ENCODE measurements at places on chromosomes 6 and 20.

GRCh38 chr6:157596461-157596860 lies 215.5 kb downstream of the ZDHHC14 start:
- no peak for DNase-seq

DNA sequence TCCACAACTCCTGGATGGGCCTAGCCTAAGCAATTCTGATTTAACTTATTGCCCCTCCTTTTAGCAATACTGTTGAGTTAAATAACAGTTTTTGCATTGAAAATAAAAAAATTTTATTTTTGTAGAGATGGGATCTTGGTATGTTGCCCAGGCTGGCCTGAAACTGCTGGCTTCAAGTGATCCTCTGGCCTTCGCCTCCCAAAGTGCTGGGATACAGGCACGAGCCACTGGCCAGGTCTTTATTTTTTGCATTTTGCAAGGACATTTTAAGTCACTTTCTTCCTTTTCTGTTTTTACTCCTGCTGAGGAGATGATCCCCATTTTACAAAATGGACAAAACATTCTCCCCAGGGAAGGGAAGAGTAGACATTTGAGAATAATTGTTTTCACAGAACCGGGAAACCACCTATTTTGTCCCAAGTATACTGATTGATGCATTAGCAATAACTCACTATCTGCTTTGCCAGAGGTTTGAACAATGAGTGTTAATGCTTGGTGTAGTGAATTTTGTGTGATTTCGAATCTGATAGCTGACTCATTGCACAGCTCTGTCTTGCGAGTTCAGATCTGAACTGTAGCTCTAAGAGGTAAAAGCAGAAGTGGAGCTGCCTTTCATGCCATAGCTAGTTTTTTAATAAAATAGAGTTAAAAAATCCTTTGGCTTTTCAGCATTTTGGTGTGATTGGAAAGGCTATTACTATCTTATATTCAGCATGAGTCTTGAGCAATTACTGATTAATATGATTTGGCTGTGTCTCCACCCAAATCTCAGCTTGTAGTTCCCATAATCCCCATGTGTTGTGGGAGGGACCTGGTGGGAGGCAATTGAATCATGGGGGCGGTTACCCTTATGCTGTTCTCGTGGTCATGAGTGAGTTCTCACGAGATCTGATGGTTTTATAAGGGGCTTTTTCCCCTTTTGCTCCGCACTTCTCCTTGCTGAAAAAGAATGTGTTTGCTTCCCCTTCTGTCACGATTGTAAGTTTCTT lies 20.9 kb downstream of the IGF2R start:
- DNase-seq: no peak

DNA sequence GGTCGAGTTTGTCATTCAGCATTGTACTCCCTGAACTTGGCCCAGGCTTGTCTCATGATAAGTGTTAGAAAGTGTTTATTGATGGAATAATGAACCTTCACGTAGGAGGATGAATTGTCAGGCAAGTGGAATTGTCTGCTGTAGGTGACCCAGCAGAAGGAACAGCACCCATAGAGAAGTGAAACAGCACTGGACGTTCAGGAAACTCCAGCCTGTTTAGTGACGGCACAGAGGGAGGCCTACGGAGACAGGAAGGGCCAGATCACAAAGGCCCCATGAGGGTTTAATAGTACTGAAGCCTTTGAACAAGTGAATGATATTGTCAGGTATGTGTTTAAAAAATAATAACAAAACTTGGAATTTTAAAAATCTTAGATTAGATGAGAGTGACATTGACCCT lies 2.9 kb downstream of the STX11 start:
- DNase-seq: no peak

DNA sequence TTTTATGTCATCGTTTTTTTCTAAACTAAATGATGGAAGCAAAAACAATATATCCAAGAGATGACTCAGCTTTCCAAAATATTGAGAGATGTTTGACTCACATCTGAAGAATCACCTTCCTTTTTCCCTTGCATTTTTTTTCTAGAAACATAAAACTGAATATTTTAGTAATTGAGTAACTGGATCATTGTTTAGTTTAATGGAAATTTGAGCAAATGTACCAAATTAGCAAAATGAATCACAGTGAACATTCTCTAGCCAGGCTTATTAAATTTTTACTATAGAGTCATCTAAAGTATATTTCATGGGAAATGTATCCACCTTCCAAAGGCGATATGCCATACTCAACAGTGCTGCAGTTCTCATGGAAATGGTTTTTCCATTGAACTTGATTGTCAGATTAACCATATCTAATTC lies 145.5 kb downstream of the TENT5A start:
- DNase-seq: no peak

- no peak for DNase-seq
Observed at GRCh38 chr6:37134396-37135191, 35.4 kb upstream of the PIM1 start.

Data from NCI-H526 (cell line).